ENCODE measurements at places on chromosomes 13 and 19.

DNA sequence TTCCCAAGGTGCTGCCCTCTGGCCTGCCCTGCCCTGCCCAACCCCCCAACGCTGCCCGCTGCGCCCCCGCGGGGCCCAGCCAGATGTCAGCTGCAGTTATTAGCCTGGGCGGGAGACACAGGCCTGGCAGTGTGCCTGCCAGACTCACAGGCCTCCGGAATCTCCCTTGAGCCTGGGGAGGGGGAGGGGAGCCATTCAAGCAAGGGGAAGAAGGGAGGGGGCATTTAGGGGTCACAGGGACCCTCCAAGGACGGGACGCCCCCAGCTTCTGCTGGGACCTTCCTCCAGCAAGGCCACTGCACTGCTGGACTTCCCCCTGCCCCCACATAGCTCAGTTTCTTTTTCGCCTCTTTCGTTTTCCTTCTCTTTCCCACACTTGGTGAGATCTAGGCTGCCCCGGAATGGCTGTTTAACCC is 2.6 kb upstream of the JUNB start:
- DNase-seq, result peak; percentile 75

GRCh38 chr13:72246396-72246795 is 379.4 kb upstream of the DACH1 start:
- DNase-seq, result no peak

DNA sequence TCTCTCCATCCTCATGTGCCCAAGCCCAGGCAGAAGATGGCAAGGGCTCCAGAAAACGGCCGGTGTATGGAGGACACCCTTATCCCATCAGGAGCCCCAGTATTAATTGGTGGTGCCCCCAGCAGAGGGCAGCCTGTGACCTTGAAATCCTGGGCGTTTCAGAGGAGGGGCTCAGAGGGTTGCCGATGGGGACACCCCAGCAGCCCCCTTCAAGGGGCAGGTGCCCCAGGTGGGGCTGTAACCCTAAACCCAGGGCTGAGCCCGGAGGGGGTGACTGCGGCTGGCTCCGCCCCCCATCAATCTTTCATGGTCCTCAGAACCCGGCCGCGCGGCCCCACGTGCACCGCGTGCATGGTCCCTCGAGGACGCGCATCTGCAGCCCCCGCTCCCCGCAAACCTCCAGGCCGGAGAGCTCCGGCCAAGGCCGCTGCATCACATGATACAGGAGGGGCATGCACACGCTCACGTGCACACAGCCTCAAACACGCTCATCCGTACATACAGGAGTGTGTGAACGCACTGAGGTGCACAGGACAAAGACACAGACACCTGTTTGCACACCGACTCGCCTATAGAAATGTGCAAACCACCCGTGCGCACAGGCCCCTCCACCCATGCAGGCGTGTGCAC is 949 bp downstream of the RAB3A start:
- DNase-seq, result no peak

DNA sequence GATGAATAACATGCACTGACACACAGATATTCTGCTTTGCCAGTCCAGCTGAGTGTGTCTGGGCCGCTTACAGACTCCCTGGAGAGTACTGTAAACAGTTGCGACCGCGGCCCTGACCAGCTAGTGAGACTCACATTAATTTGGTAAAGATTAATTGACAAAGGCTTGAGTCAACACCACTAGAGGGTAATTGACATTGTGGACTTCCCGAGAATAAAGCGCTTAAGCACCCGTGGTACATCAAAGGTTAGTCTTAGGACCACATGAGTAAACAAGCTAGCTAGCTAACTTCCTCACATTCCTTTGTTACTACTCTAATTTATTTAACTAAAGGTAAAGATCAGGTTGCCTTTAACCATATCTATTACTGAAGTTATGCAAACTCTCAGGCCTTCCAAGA is 624.4 kb upstream of the ARGLU1 start:
- DNase-seq, result no peak

- DNase-seq, result no peak
Measured at GRCh38 chr13:31134039-31134711, 27.5 kb downstream of the HSPH1 start.

- no peak for DNase-seq
Measured at GRCh38 chr13:105936816-105937215, 598.6 kb downstream of the EFNB2 start.

DNA sequence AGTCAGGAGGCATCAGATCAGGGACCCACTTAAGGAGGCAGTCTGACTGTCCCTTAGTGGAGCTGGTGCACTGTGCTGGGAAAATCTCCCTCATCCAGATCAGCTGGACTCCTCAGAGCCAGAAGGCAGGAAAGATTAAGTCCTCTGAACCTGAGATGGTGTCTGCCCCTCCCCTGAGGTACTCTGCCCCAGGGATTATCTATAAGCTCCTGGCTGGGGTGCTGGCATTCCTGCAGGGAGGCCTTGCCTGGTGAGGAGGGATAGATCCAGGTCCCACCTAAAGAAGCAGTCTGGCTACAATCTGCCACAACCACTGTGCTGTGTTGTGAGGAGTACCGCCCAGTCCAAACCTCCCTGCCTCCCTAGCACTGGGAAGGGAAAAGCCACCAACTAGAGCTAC is 81.2 kb downstream of the NHLRC3 start:
- no peak for DNase-seq

DNA sequence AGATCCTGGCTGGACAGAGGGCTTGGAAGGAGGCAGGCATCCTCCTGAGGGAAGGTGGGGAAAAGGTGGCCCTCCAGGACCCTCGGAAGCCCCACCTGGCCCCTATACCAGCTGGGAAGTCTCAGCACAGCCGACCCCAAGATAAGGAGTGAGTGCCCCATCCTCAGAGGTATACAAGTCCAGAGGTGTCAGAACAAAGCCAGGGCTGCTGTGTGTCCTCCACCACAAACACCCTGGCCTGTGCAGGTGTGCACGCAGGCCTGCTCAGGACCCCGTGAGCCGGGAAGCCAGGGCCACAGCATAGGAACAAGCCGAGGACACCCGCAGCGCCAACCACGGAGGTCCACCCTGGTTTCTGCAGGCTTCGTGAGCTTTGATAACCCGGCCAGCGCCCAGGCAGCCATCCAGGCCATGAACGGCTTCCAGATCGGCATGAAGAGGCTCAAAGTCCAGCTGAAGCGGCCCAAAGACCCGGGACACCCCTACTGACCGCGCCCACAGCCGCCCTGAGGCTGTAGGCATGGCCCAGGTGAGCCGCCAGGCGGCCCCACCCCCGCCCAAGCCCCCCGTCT is 68.6 kb downstream of the CELF5 start:
- no peak for DNase-seq

DNA sequence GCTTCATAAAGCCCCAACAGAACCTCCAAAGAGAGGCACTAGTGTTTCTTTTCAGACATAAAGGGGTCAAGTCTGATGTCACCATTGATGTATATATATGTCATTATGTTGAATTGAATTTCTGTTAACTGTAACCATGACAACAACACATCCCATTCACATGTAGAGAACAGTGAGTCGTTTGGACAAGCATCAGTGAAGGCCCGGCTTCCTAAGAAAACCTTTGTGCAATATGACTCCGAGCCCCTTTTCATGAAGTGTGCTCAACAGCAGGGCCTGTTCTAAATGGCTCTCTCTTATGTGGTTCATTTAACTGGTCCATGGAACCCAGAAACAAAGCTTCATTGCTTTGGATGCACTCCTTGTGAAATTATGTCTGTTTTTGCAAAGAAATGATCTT is 67.2 kb upstream of the UBL3 start:
- no peak for DNase-seq

- no peak for DNase-seq
Measured at GRCh38 chr19:15701757-15702533, 25.9 kb upstream of the OR10H2 start.

- no peak for DNase-seq
Measured at GRCh38 chr19:7328647-7329046, 20.1 kb upstream of the ARHGEF18 start.

DNA sequence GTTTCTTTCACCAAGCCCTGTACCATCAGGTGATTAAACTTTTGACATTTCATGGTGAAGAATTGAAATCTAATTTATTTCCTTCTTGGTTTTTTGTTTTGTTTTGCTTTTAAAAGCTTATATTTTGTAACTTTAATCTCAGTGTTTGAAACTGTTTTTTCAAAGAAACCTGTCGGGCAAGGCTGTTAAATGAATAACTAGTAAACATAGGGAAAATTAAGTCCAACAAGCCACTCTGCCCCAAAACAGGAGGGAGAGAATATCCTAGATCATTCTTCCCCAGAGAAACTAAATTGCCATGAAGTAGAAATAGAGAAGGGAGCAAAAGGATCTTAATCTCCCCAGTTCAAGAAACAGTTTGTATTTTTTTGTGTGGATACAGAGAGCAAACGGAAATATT is 98.2 kb downstream of the FREM2 start:
- DNase-seq, result no peak

GRCh38 chr13:82358284-82358683 is 1524.0 kb downstream of the SLITRK1 start:
- DNase-seq, result no peak

GRCh38 chr19:41537789-41538188 is 38.2 kb upstream of the CEACAM21 start:
- DNase-seq, result no peak

DNA sequence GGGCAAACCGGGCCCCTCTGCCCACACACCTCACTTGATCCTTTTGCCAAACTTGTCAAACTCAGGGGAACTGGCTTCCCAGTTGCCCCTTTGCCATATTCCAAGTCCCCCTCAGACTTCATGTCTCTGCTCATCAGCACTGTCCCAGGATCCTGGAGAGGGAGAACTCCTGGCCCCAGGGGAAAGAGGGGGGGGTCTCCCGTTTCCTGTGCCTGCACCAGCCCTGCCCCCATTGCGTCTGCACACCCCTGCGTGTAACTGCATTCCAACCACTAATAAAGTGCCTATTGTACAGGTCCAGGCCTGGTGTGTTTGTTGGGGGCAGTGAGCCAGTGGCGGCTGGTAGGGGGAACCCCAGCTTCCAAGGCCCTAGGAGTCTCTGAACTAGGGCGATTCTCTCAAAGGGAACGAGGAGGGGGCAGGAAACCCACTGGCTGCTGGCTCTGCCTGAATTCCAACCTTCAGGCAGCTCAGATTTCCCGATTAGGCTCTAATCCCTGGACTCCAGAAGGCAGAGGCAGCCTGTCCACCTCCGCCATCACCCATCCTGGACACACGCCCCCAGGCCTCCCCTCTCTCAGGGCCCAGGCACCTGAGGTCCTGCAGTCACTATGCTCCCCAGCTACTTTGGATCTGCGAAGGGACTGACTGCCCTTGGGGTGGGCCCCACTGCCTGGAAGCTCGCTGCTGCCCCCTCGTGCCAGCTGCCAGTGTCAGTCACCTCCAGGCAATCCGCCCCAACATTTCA is 9.7 kb upstream of the ILF3 start:
- DNase-seq, result peak; percentile 82

GRCh38 chr13:47005756-47006414 is 109.0 kb upstream of the HTR2A start:
- DNase-seq, result no peak

- no peak for DNase-seq
Measured at GRCh38 chr13:22095794-22096193, 424.9 kb downstream of the FGF9 start.

DNA sequence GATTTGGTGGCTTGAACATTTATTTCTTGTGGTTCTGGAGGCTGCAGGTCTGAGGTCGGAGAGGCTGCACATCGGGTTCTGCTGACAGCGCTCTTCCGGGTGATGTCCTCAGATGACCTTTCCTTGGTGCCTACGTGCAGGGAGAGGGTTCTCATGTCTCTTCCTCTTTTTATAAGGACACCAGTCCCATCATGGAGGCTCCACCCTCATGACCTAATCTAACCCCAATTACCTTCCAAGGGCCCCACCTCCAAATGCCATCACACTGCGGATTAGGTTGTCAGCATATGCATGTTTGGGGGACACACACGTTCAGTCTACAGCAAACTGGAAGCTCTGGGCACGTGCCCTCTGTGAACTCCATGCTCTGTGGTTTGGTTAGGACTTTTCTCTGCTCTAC is 338.6 kb downstream of the FGF9 start:
- DNase-seq, result no peak

GRCh38 chr13:105991622-105992277 is 543.7 kb downstream of the EFNB2 start:
- DNase-seq, result peak; percentile 27

GRCh38 chr13:31807090-31807541 is 67.8 kb downstream of the RXFP2 start:
- no peak for DNase-seq

GRCh38 chr13:74174810-74175209 is 40.6 kb upstream of the KLF12 start:
- no peak for DNase-seq

DNA sequence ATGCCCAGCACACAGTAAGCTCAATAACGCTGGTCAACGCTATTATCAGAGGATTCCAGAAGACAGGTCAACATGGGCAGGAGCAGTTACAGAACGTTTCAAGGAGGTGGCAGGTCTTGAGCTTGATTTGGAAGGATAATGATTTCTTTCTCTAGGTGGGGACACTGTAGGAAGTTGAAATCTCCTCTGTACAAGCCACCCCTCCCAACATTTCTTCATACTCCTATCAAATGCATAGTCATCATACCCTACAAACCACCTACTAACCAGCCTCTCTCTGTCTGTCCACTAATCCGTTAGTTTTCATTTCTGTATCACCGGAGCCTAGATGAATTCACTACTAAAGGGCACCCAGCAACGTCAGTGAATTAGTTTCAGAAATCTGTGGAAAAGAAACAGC is 1.3 kb downstream of the ATP7B start:
- no peak for DNase-seq

- no peak for DNase-seq
Measured at GRCh38 chr13:76048131-76048530, 412.0 kb downstream of the LMO7 start.

GRCh38 chr19:44767295-44768180 is 10.2 kb upstream of the CBLC start:
- no peak for DNase-seq

DNA sequence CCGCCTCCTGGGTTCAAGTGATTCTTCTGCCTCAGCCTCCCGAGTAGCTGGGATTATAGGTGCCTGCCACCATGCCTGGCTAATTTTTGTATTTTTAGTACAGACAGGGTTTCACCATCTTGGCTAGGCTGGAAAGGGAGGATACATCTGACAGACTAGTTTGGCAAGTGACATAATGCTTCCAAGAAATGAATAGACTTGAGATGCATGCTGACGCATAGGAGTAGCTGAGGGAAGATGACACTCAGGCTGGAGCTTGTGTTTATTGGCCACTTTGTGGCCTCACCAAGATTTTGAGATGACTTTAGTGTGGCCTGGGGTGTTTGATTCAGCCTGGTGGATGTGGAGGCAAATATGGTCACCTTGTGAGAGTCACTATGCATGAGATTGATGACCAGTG is 4.0 kb downstream of the ZNF586 start:
- no peak for DNase-seq

GRCh38 chr13:94007072-94007471 is 472.4 kb downstream of the DCT start:
- no peak for DNase-seq

GRCh38 chr13:110350509-110350908 is 43.4 kb downstream of the COL4A2 start:
- no peak for DNase-seq

GRCh38 chr19:18432275-18433014 is 5.5 kb downstream of the ISYNA1 start:
- DNase-seq, result no peak

GRCh38 chr19:50629801-50630200 is 9.9 kb downstream of the SYT3 start:
- no peak for DNase-seq

All from globus pallidus (tissue), 1 donor.